ENCODE measurements at places on chromosomes 5 and 9.

- no peak for DNase-seq
Measured at GRCh38 chr5:122639864-122640263, 135.0 kb upstream of the SNX2 start.

GRCh38 chr5:96823900-96824380, 16.2 kb upstream of the ERAP1 start:
- peak; percentile 85 for DNase-seq

DNA sequence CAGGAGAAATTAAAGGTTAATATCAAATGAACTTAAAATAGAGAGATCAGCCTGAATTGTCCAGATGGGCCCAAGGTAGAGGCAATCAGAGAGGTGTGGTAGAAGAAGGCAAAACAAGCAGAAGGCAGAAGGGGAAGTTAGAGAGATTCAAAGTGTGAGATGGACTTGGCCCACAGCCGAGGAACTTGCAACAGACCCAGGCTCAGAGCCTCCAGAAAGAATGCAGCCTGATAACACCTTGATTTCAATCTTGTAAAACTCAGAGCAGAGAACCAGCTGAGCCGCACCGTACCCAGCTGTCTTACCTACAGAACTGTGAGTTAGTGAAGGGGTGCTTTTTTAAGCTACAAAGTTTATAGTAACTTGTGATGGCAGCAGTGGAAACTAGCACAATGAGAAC, 190.9 kb downstream of the RFK start:
- no peak for DNase-seq

GRCh38 chr5:77893225-77893860, 117.2 kb upstream of the TBCA start:
- DNase-seq, result peak; percentile 98

Measured in RPMI7951 (cell line).